ENCODE measurements at places on chromosomes 13 and 19.

DNA sequence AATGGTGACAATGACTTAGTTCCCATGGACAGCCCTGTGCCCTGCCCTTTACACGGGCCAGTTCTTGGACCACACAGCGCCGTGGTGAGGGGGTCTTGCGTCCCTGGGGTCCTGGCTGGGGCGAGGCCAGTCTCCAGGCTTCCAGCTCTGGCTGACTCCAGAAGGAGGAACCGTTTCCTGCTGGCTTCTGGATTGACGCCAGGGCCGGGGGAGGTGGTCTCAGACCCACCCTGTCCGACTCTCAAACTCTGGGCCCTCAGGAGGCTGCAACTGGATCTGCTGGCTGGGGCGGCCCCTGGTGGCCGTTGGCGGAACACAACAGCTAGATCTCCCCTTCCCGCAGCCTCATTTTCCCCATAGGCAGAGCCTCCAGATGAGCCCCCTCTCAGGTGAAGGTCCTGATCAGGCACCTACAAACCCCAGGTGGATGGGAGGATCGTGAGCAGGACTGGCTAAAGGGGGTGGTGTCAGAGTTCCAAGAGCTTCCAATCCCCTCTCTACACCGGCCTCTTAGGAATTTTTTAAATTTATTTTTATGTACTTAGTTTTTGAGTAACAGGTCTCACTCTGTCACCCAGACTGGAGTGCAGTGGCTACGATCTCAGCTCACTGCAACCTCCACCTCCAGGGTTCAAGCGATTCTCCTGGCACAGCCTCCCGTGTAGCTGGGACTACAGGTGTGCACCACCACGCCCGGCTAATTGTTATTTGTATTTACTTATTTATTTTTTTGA lies 8.0 kb downstream of the CCDC194 start:
- DNase-seq: peak; percentile 51

- no peak for DNase-seq
Observed at GRCh38 chr13:56201834-56202233, 938.9 kb upstream of the PRR20A start.

GRCh38 chr19:49718991-49719390 lies 28.1 kb downstream of the CPT1C start:
- DNase-seq: no peak

GRCh38 chr19:50794876-50795663 lies 4.9 kb downstream of the ACP4 start:
- no peak for DNase-seq

DNA sequence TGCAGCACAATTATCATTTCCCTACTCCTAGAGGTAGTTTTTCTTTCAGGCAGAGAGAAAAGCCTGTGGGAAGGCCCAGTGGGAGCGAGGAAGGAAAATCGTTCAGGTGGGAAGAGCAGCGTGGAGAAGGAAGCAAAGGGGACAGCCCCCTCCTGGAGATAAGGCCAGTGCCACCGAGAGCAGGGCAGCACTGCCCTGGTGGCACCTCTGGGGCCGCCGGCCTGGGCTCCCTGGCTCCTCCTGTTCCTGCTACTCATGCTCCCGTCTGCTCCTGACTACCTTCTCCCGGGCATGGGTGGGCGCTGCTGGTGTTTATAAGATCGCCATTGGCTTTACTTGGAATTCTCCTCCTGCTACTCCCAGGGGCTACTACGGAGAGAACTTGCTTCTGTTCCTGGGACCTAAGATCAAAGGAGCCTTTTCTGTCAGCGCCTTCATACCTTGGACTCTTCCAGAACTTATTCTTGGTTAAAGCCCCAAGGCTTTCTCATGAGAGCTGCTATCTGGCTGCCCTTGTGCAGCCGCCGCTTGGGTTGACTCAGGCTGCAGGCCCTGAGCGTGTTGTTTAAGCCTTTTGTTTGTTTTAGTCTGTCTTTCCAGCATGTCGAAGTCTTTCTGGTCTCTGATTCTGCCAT lies 3.7 kb upstream of the FLT1 start:
- no peak for DNase-seq

- no peak for DNase-seq
Observed at GRCh38 chr19:32227561-32228165, 117.7 kb upstream of the ZNF507 start.

DNA sequence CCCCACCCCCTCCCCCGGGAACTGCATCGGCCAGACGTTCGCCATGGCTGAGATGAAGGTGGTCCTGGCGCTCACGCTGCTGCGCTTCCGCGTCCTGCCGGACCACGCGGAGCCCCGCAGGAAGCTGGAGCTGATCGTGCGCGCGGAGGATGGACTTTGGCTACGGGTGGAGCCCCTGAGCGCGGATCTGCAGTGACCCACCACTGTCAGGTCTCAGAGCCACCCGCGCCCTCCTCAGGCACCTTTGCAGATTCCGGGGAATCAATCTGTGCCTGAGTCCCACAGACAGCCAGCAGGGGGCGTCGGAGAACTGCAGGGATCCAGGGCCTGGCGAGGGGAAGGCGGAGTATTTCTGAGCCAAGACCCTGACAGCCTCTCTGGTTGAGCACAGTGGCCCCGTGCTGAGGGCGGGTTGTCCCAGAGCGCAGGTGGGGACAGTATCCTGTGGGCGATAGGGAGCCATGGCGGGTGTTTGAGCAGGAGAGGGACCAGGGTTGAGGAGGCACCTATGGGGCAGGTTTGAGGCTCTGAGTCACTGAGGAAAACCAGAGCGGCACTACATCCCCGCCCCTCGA lies 30.4 kb upstream of the CYP4F8 start:
- DNase-seq: peak; percentile 55

- DNase-seq: no peak
Observed at GRCh38 chr13:31444266-31444856, 244.6 kb downstream of the B3GLCT start.

DNA sequence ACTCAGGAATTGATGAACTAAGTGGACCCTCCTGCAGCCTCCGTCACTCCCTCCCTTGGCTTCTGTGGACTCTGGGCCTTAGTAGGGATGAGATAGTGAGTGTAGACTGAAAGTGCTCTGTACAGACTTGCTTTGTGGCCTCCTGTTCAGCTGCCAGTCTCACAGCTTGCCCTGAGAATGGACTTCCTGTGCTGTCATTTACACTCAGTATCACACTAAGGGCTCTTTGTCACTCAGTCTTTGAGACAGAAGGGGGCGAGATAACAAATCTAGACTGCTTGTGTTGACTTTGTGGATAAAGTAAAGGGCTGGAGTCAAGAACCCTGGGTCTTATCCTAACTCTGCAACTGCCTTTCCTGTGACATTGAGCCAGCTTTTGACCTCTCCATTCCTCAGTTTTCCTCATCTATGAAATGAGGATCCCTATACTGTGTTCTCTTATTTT lies 21.0 kb upstream of the SPRY2 start:
- no peak for DNase-seq

GRCh38 chr13:100075700-100076587 lies 12.9 kb upstream of the PCCA start:
- DNase-seq: no peak

DNA sequence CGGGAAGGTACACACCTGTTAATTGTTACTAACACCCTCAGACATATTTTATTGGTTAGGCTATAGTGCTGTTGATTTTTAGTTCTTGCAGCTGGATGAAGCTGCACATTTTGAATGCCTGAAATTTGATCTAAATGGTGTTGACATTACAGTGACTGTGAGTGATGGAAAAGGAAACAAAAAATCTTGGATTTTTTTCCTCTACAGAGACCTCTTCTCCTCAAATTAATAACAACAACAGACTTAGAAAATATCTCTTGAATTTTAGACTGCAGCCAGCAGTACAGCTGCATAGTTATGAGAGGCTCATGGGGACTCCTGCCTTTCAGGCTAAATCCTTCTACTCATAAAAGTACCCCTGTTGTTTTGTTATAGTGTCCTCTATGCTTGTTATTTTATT lies 500.5 kb upstream of the SPRY2 start:
- DNase-seq: no peak

- DNase-seq: no peak
Observed at GRCh38 chr19:2668175-2668763, 34.2 kb downstream of the GNG7 start.

GRCh38 chr19:15210323-15210781 lies 9.6 kb upstream of the NOTCH3 start:
- no peak for DNase-seq

Measured in stimulated activated CD4-positive, alpha-beta T cell treated with anti-CD3 and anti-CD28 coated beads, Interleukin-1b, Interleukin-23, amount 100 ng/mL, for 1 hour (primary cell).